ENCODE measurements at places on chromosomes 16 and 17.

DNA sequence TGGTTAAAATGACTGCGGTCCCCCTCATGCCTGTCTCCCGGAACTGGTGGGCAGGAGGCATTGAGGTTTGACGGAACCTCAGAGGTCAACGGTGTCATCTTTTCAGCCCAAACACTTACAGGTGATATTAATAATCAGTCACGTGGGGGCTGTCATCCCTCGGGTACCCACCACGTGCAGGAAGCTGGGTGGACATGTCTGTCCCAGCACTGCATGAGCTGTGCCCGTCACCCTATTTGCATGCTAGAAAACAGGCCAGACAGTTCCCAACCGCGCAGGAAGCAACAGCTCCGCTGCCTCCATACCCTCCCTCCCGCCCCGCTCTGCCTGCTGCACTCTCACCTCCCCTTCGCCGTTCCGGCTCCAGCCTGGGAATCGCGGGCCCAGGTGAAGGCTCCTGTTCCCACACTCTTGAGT lies 1.4 kb downstream of the SYNGR3 start:
- DNase-seq: no peak

GRCh38 chr17:51258756-51259563 lies 889 bp downstream of the MBTD1 start:
- no peak for DNase-seq

- no peak for DNase-seq
Observed at GRCh38 chr16:77794586-77794985, 6.2 kb downstream of the VAT1L start.

GRCh38 chr16:46923513-46924295 lies 39.5 kb downstream of the GPT2 start:
- no peak for DNase-seq

- no peak for DNase-seq
Observed at GRCh38 chr17:35716897-35717465, 14.5 kb upstream of the RASL10B start.

- DNase-seq: no peak
Observed at GRCh38 chr17:76685846-76686245, 24.9 kb downstream of the MXRA7 start.

GRCh38 chr16:57998486-57998885 lies 2.0 kb downstream of the ZNF319 start:
- DNase-seq: peak; percentile 30

- DNase-seq: no peak
Observed at GRCh38 chr17:27362909-27363308, 69.0 kb downstream of the WSB1 start.

- no peak for DNase-seq
Observed at GRCh38 chr17:67074781-67075180, 30.4 kb downstream of the CACNG1 start.

DNA sequence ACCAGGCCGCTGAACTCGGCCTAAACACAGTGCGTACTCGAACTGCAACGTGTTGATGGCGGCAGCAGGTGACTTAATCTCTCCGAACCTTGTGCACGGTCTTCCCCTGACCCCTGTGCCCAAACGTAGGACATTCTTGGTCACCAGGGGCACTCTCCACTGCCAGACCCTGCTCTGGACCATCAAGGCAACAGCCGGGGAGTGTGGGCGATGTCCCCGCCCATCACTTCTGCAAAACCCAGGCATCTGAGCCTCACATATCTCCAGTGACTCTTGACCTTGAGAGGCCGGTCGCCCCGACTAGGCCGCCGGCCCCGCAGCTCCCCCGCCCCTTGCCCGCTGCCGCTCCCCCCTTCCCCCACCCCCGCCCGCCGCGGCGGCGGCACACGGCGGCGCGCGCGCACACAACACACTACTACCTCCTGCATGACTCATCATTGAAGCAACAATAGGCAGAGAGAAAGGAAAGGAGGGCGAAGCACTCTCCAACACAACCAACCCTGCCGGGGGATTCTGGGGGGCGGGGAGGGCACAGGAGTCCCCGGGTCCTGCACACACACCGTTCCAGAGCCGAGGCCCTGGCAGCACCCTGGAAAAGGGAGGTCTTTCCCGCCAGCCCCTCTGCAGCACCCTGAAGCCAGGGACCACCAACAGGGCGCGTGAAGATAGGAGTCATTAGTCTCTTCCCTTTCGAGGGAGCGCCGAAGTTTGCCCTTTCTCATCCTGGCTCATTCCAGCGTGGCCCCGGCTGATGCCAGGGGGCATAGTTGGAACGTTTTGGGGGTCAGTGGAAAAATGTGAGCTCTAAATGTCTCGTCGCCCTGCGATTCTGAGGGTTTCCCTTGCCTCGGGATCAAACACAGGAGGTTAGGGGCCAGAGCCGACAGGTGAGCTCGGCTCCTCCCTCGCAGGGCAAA lies 1.9 kb downstream of the MNT start:
- DNase-seq: peak; percentile 51

DNA sequence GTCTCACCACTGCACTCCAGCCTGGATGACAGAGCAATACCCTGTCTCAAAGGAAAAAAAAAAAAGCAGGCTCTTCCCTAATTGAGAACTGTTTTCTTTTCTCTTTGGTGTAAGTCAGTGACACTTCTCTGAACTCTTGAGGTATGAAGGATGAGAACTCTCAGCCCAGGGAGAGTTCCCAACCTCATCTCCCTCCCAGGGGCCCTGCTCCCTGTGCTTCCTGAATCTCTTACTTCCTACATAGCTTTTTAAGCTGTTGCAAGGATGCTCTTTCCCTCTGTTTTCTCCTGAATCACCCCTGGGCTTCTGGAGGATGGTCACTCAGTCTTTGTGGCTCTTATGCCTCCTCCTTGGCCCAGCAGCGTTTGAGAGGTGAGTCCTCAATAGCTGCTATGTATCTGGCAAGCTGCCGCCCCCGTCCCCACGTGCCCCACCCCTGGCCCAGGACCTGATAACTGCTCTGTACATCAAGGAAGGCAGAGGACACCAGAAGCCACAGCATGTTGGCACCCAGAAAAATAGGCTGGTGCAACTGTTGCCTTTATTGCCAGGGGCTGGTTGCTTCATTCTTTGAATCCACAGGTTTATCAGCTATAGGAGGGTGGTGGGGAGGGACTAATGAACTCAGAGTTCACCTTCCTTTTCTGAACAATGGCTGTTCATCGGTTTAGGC lies 24.0 kb downstream of the IGF2BP1 start:
- no peak for DNase-seq

DNA sequence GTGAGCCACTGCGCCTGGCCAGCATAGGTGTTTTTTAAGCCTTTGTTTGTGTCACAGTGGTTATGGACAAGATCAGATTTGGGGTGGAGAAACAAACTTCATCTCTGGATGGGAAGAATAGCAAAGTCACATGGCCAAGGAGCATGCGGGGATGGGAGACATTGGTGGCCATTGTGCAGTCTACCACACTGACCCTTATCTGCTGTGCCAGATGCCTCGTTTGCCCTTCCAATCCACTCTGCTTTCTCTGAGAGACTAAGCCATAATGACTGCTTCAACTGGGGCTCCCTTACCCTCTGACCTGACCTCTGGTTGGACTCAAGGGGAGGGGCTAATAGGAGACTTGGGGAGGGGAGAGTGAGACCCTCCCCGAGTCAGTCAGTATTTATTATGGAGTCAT lies 166.8 kb downstream of the PRKCB start:
- no peak for DNase-seq

GRCh38 chr16:19309178-19309577 lies 23.6 kb downstream of the CLEC19A start:
- no peak for DNase-seq

DNA sequence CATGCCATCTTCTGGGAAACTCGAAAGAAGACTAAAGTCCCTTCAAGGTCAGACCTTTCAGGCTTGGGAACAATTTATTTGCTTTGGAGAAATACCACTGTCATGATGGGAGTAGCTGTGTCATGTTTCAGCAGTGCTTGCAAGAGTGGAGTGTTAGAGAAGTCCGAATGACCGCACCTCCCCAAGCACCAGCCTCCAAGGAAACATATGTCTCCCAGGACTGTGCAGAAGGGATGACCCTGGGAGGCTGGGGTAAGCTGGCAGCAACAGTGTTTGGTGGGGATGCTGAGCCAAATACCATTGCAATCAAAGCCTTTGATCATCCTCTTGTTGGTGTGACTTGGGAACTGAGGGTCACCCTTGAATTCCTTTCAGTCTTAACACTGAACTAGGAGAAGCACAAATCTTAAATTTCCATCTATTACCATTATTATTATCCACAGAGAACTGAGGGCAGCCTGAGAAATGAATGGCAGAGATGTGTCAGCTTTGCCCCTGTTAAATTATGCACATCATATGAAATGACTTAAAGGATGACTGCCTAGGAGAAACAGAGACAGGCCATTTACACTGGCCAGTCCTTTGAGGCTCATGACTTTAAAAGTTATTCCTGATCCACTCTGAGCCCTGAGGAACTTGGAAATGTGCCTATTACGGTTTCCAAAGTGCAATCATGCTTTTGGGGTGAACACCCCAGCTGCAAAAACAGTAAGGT lies 244.9 kb downstream of the CA10 start:
- DNase-seq: no peak

DNA sequence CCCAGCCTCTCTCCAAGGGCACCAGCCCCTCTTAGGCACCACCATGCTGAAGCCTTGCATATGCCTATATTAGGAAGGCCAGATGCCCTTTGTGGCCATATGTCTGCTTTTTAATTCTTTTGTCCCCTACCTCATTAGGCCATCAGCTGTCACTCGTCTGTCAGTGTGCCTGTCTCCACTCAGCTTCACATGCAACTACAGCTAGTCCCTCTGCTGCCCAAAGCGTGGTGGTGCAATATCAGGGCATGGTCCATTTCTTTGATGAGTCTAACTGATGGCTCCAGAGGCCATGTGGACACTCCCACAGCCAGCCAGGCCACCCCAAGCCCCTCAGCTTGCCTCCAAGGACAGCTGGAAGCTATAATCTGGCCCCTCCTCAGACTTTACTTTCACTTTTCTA lies 36.3 kb downstream of the MYO18A start:
- DNase-seq: no peak

DNA sequence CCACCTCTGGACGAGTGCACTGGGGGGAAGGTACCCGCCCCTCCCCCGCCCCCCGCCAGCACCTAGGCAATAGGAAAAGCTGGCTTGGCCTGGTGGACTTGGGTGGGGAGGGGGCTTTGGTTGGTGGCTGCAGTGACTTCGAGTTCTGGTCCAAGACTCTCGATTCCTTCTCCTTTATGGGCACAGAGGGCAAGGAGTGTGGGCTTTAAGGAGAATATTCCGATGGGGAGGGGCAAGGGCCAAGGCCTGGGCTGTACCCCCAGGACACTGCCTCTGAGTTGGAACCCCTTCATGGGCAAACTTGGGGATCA lies 409 bp downstream of the ACSF2 start:
- no peak for DNase-seq

GRCh38 chr17:56624309-56624708 lies 30.8 kb downstream of the NOG start:
- no peak for DNase-seq

- no peak for DNase-seq
Observed at GRCh38 chr17:57758654-57759053, 13.6 kb upstream of the CCDC182 start.

DNA sequence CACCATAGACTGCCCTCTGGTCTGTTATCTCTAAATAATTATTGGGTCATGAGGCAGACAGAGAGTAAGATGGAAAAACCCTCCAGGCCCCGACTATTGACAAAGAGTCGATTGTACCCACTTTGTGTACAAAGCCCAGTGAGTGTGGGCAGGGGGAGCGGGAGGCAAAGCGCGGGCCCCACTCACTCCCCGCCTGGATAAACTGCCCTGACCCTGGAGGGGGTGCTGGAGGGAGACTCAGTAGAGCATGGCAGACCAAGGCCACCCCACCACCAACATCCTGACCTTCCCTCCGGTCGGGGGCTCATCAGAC lies 11.2 kb upstream of the CPSF4L start:
- DNase-seq: no peak

DNA sequence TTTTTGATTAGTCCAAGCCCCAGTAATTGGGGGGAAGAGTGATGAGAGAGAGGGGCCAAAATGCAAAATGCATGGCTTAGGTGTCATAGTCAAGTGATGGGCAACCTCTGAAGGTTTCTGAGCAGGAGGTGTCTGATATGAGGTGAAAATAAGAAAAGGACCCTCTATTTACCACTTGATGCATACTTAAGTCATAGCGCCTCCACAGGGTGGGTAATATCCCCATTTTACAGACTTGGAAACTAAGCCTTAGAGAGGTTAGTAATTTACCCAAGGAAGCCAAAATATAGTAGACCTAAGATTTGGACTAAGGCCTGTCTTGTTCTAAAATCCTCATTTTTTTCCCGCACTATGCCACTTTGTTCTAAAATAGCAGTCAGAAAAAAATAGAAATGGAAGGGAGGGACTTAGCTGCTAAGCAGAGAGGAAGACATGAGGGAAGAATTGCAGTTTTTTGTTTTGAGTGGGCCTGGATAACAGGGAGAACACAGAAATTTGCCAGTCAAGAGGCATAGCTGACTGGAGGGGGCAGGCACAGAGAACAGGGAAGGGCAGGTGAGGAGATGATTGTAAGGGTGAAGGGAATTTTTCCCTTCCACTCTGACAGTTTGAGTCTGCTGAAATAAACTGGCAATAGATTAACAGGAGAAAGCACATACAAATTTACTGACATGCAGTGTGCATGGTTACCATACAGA lies 2.3 kb upstream of the GRB2 start:
- DNase-seq: no peak

GRCh38 chr16:7689234-7689633 lies 356.6 kb downstream of the RBFOX1 start:
- DNase-seq: no peak

- DNase-seq: no peak
Observed at GRCh38 chr17:76597156-76598003, 11.7 kb upstream of the ST6GALNAC2 start.

DNA sequence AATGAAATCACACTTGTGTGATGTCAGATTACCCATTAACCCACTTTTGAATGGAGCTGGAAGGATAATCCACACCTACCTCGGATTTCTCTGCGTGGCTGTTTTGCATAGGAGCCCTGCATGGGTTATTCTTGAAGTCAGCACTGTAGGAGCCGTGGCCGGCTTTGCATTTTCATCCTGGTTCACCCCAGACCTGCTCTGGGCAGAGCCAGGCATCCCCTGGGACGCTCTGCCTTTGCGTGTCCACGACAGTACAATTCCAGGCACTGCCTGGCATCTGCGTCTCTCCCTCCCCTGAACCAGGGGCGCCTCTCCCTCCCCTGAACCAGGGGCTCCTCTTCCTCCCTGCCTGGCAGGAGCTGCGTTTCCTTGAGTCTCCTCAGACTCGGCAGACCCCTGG lies 29.7 kb upstream of the ZNF750 start:
- DNase-seq: no peak

GRCh38 chr16:57823836-57824235 lies 21.5 kb upstream of the KIFC3 start:
- no peak for DNase-seq

DNA sequence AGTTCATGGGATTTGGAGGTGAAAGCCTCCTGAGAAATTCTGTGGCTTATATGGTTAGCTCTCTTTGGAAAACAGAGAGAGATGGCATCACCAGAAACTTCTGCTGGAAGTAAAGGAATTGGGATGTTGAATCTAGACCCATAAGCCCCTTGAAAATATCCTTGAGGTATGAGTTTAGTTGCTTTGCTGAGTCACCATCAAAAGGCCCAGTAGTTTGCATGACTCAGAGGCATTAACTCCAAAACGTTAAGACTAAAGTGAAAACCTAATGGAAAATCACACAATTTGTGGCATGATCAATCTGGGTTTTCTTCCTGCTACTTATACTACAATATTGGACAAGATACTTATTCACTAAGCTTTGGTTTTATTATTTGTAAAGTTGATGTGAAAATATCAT lies 349.2 kb upstream of the SALL1 start:
- no peak for DNase-seq

All from stimulated activated CD8-positive, alpha-beta memory T cell treated with anti-CD3 and anti-CD28 coated beads, Interleukin-12 subunit alpha, Interleukin-12 subunit beta, amount 100 ng/mL, for 4 hours (primary cell).